Stimulated activated effector memory CD8-positive, alpha-beta T cell treated with anti-CD3 and anti-CD28 coated beads, Interleukin-12 subunit alpha, Interleukin-12 subunit beta, amount 100 ng/mL, for 72 hours (primary cell): ENCODE measurements at places on chromosomes 12 and 14.
A peak's percentile ranks its signal among the peaks of the same experiment; 100 is the strongest.

DNA sequence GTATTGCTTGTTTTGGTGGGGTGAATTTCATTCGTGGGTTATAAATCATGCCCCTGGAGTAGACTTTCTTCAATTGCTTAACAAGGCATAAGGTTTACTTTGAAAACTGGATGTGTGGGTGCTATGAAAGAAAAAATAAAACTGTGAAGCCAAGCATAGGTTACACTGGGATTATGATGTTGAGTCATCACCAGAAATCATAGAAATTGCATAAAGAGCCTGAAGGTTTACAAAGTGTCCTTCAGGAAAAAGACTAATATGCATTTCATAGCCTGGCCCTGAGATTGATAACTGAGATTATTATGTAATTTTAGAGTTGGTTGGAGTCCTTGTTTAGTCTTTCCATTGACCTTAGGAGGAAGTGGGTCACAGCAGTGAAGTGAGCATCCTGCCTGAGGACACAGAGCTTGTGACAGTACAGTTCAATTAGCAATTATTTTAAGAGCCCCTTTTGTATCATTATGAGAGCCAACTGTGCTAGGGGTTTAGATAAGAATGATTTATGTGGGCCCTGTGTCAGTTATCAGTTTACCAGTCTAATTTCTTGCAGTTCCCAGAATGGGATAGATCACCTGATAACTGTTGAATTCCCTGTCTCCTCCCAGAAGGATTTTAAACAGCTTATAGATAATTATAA is 13.6 kb downstream of the LRRK2 start:
- DNase-seq = no peak

GRCh38 chr14:58078471-58078870 is 73.5 kb downstream of the ARMH4 start:
- DNase-seq = no peak

DNA sequence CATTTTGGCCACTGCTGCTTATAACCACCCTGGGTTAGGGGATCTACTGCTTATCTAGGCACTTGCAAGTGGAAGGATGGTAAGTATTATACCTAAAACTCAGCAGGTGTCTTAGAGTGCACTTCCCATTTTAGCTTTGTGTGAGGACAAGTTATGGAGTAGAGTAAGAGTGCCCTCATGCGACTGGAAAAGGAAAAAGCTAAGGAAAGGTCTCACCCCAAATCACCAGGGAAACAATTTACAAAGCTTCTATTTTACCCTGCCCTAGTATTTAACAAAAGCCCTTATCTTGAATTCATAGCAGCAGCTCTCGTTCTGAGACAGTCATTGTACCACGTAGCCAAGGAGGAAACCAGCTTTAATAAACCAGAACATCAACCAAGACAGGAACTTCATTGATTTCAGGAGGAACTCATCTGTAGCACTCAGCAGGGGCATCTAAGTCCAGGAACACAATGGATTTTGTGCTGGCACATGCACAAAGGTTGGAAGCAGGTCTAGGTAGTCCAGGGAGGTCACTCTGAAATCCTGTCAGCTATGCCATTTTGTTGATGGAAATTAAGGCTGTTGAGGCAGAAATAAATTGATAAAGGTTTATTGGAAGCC is 2.9 kb downstream of the RDH12 start:
- no peak for DNase-seq

DNA sequence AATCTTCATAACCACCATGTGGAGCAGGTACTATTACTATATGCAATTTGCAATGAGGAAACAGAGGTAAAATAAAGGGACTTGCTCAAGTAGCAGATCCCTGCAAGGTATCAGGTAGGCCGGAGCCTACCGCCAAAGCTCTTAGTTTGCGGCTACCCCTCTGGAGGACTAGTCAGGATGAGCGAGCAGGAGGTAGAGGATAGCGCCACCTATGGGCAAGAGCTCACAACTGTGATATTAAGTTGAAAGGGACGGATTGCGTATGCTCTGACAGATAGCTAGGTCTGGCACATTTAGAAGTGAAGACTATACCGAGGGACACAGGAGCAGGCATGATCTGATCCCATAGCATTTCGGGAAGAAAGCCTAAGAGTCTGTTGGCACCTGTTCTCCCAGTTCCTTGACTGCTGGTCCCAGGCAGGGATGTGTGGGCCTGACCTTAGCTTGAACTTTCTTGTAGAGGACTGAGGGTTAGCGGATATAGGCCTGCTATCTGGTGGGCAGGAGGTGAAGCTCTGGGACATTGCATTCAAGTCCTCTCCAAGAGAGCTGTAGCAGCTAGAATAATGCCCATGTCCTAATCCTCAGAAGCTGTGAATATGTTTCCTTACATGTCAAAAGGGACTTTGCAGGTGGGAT is 48.0 kb downstream of the SLC17A8 start:
- DNase-seq = peak; percentile 61

GRCh38 chr14:99261912-99262787 is 9.8 kb downstream of the BCL11B start:
- peak; percentile 77 for DNase-seq

- DNase-seq = no peak
Measured at GRCh38 chr12:78208092-78208491, 377.4 kb downstream of the NAV3 start.

- no peak for DNase-seq
Measured at GRCh38 chr12:94839347-94839746, 164.2 kb downstream of the NDUFA12 start.

- no peak for DNase-seq
Measured at GRCh38 chr14:38870296-38870836, 232.7 kb downstream of the SEC23A start.

- DNase-seq = no peak
Measured at GRCh38 chr12:117279606-117280005, 81.8 kb downstream of the NOS1 start.

GRCh38 chr12:65695113-65695865 is 129.0 kb upstream of the HMGA2 start:
- DNase-seq = no peak

DNA sequence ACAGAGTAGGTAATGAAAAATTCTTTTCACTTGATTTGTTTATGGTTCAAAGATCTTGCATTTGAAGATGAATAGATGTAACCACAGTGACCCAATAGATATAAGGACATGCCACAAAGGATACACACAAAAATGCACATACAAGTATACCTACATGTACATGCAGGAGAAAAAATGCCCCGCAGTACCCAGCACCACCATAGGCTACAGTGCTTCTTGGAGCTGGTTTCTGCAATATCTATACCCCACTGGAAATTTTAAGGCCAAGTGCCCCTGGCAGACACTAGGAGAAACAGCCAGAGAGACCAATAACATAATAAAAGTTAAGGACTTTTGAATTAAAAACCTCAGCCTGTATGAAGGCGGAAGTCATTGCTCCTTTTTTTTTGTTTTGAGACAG is 12.1 kb upstream of the STAC3 start:
- no peak for DNase-seq

DNA sequence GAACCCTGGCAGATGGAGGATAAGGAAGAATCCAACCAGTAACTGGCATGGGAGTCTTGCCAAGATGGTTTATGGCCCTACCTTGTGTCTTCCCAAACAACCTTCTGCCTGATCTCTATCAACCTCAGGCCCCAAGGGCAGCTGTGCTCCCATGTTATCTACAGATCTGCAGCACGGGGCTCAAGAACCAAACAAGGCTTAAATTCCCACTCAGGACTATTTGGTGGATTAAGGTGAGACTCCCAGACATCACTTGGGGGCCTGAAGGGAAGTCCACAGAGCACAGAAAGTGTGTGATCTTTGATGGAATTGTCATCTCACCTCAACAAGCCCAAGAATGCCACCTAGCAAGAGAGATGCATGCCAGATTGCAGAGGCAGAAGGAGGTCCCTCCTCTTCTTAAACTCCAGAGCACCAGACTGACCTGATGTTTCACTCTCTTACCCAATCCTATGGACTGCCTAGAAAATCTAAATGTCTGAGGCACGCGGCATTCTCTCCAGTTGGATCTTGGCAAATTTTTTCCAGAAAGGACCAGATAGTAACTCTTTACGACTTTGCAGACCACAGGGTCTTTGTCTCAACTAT is 759.5 kb upstream of the TBX3 start:
- no peak for DNase-seq

GRCh38 chr12:109999649-109999971 is 380 bp downstream of the ANKRD13A start:
- DNase-seq = no peak

DNA sequence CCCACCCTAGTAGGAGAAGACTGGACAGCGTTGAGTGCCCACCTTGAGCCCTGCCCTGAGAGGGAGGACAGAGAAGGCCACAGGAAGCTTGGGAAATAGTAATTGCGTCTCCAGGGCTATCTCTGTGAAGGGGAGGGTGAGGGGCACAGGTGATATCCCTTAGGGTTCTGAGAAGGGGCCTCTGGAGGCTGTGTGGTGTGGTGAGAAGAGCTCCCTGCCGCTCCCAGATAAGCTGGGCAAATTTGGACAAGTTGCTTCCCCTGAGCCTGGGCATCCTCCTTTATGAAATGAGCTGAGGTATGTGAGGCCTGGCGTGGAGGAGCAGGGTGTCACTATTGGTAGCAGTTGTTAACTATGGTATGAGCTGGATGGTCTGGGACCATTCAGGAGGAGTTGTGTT is 23.5 kb upstream of the LRP1-AS start:
- DNase-seq = no peak

GRCh38 chr12:85278598-85279448 is 1.2 kb upstream of the ALX1 start:
- no peak for DNase-seq

DNA sequence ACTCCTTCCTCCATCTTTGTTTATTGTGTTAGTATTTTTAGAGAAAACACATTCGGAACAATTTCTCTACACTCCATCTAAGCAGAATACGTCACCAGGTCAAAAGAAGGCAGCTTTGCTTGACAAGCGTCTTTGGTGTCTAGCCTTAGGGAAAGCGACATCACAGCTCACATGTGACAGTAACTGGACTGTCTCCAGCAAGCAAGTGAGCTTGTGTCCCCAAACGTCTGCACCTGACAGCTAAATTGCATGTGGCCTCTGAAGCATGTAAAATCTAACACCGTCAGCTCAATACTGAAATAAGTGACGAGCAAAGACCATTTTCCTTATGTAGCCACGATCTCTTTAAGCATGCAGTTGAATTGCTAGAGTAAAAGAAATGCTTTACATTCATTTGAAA is 509.8 kb downstream of the GLT1D1 start:
- no peak for DNase-seq

GRCh38 chr14:75886636-75887348 is 95.0 kb downstream of the TGFB3 start:
- no peak for DNase-seq

DNA sequence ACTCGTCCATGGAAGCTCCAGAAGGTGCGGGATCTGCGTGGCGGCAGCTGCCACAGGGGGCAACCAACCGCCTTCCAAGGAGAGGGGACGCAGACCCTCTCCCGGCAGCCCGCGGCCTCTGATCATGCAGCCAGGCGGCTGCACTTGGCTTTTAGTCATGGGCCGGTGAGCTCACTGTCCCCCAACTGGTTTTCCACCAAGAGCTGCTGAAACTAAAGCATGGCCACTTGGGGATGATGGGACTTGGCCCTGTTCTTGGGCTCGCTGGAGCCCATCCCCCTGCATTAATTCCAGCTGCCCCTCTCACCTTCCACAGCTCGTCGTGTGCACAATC is 39.1 kb downstream of the CCDC85C start:
- no peak for DNase-seq

GRCh38 chr14:65599375-65599774 is 186.8 kb downstream of the FUT8 start:
- DNase-seq = no peak

- no peak for DNase-seq
Measured at GRCh38 chr12:15829949-15830348, 40.8 kb upstream of the EPS8 start.

DNA sequence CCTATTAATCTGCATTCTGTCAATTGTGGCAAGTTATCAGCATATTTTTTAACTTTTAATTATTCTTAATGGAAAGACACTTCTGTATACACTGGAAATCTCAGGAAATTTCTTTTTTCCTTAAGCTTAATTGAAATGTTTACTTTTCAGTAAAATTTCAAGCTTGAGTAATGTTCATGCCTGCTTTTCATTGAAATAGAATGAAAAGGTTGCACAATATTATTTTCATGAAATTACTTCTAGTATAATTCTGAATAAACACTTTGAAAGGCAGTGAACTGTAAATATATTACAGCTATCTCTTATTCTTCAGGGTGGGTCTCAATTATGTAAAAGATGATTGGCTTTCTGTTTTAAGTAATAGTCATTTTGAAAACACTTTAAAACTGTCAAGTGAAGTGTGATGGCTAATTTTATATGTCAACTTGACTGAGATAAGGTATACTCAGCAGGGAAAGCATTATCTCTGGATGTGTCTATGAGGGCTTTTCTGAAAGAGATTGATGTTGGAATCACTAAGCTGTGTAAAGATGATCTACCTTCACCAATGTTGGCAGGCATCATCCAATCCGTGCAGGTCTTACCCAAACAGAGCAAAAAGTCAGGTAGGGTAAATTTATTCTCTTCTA is 29.9 kb downstream of the CLEC2D start:
- DNase-seq = no peak

DNA sequence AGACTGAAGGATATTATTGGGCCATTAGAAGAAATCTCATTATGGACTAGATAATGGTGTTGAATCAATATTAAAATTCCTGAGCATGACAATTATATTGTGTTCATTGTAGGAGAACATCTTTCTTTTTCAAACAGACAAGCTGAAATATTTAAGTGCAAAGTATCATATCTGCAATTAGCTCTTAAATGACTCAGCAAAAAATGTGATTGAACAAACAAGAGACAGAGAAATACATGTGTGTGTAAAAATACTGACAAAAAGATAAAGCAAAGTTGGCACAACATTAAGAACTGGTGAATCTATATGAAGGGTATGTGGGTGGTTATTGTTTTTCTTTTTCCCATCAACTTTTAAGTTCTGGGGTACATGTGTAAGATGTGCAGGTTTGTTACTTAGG is 9.5 kb downstream of the CEP290 start:
- no peak for DNase-seq

GRCh38 chr14:76742966-76743365 is 18.3 kb upstream of the VASH1 start:
- no peak for DNase-seq

DNA sequence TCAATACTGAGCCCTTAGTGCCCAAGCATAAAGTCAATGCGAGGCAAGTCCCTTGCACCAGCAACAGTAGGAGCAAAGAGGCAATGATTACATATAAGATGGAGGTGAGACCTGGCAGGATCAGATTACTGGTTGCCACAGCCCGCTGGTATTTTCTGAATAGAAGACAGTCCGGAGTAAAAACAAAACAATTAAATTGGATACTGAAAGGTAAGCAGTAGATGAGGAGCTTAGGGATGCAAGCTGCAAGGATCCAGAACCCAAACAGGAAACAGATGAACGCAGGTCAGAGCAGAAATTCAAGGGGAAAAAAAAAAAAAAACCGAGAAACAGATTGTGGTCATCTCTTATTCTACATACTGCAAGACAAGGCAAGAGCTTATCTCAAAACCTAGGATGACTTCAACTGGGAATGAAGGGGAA is 119.6 kb downstream of the MED13L start:
- no peak for DNase-seq
